ENCODE measurements at places on chromosomes 7 and 10.

DNA sequence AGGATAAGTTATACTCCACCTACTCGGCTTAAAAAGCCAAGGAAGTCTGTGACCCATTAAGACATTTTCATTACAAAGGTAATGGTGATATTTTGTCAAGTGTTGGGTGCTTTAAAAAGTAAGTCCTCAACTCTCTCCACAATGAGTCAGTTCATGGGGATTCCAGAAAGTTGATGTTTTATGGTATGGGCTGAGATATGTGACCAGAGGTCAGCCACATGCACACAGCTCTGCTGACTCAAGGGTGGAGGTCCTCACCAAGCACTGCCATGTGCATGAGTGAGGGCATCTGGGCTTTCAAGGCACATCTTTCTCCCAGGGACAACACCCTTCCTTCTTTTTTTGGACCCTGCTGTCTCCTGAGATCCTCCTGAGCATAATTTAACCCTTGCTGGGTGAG, 292.9 kb downstream of the PTEN start:
- DNase-seq = no peak

DNA sequence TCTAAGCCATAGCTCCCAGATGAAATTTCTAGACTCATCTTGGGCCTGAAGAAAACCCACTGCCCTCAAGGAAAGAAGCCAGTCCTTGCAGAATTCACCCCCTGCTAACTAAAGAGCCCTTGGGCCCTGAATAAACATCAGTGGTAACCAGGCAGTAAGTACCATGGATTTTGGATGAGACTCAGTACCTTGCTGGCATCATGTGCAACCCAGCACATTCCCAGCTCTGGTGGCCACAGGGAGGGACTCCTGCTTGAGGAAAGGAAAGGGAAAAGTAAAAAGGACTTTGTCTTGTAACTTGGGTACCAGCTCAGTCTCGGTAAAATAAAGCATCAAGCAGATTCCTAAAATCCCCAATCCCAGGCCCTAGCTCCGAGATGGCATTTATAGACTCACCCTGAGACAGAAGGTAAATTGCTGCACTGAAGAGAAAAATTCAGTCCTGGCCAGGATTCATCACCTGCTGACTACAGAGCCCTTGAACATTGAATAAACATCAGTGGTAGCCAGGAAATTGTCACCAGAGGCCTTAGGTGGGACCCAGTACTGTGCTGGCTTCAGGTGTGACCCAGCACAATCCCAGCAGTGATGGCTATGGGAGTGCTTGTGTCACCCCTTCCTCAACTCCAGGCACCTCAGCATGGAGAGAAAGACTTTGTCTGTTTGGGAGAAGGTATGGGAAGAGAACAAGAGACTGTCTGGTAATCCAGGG, 31.2 kb upstream of the SFTPD start:
- no peak for DNase-seq

DNA sequence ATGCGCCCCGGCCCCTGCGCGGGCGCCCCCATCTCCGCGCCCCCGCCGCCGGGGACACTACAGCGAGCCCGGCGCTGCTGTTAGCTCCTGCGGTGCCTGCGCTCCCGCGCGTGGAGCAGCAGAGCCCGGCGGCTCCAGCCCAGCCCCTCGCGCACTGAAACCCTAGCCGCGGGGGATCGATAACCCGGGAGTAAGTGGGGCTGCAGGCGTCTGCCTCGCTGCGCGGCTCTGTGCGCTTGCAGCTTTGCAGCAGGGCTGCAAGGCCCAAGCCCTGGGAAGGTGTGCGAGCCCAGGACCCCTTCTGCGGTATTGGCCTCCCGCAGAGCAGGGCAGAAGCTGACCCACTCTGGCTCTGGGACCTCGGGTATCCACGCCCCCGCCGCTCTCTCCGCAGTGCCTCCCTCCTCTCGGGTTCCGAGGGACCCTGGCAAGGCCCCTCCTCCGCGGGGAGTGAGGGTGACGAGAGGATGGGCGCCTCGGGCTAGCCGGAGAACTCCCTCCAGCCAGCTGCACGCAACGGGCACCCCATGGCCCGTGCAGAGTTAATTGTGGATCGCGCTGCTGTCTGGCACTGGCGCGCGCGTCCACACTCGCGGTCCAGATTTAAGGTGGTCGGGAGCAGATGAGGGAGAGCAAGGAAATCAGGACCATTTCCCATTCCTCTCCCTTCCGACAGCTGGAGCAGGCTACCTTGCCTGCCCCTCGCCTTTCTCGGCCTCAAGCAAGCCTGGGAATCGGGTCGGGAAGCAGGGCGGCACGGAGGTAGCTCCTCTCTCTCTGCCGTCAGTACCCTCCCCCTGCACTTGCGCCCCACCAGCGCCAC, 2.1 kb downstream of the SHH start:
- DNase-seq = no peak

DNA sequence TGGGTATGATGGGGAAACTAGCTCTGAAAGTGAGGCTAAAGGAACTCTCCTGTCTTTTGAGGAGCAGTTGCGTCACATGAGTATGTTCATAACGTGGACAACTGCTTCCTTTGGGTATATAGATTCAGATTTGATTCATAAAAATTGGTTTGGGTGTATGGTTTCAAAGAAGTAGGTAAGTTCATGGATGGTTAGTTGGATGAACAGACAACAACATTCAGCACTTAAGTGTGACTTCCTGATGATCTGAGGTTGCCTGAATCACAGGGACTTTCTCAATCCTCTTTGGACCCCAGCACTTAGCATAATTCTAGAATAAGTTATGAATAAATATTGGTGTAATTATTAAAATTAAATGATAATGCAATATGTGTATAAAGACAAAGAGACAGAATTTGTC, 43.4 kb downstream of the MACC1 start:
- DNase-seq = no peak

GRCh38 chr7:43925984-43926797, at the start of gene UBE2D4:
Gene UBE2D4, plus strand, starts transcription at chr7:43926436. Its CDS starts 97 bp downstream, at chr7:43926533.
- DNase-seq = peak; percentile 93
